Activated naive CD4-positive, alpha-beta T cell (primary cell): ENCODE measurements at places on chromosomes 4 and X.

DNA sequence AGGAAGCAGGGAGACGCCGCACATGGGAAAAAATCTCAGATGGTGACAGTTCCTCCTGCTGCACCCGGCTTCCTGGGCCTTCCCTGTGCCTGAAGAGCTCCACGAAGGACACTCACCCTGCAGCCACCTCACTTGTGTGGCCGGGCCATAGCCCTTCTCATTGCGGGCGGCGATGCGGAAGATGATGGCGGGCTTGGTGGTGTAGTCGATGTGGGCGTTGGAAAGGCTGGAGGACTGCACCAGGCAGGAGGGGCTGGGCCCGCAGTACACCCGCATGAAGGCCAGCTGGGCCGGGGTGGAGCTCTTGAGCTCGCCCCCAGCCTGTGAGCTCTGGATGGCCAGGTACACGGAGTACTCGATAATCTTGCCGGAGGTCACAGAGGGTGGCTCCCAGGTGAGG is 5.7 kb upstream of the RENBP start:
- DNase-seq, result no peak

GRCh38 chr4:114077610-114078009 is 98.2 kb upstream of the ARSJ start:
- DNase-seq, result no peak

DNA sequence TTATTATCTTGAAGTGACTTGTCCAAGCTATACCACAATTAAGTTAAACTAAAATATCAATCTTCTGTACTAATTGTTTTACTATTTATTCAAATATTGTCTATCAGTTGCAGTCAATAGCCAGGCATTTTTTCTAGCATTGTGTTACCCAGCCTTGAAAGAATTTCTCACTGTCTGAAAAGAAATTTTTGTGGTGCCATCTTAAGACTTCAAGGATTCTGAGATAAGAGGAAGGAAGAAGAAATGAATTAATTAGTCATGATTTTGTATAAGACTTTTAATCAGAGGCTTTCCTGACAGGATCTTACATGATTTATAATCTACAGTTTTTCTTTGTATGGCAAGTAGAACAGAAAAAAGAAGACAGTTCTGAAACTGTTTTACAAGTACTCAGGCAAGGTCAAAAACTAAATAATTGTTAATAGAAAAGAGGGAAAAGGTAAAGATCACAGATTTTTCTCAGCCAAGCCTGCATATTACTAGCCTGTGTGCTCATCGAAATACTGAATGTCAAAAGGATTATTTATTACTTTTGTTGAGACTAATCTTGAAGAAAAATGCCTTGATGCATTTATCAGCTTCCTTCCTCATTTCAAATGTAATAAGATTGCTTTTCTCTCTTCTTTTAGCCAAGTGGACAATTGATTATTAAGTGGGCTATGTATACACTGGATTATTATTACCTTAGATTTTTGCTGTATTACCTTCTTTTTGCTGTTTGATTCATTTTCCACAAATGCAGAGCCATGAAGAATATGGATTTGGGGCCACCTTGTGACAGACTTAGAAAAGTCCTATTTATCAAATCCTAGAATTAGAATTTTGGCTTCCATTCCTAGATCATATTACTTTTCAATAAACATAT is 53.8 kb downstream of the CXCL1 start:
- no peak for DNase-seq

DNA sequence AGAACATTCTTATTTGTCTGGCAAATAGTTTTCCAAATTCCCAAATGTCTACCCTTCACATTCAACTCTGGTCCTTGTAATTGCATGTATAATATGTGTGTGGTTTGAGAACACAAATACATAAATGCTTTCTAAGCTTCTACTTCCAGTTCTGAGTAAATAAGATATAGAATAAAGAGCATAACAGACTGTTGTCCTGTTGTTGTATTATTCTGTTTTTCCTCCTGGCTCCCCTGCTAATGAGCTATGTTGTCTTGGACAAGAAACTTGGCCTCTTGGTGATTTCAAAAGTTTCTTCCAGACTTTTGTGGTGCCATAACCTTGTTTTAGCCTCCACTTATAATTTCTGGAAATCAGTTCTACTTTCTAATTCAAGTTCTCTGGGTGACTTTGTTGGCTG is 75.3 kb upstream of the USP38 start:
- DNase-seq, result no peak

DNA sequence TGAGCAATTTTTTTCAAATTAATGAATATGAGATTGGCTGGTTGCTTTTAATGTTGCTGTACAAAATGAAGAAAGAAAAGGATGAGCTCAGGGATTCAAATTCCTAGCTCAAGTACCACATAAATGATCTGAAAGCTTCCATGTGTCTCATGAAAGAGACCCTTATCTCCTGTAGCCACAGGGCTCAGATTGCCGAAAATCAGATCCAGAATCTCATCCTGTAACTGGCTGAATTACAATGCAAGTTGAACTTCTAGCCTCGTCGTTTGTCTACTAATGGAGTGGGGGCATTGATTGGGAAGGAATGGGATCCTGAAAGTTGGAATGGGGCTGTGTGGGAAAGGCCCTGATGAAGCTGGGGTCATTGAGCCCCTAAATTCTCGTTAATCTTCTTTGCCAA is 143.4 kb upstream of the ATP6AP2 start:
- DNase-seq, result no peak

- DNase-seq, result no peak
These were observed 6.7 kb upstream of the SPON2 start for GRCh38 chr4:1179089-1179441.

GRCh38 chrX:20189171-20189570 is 47.5 kb upstream of the EIF1AX start:
- DNase-seq, result no peak

DNA sequence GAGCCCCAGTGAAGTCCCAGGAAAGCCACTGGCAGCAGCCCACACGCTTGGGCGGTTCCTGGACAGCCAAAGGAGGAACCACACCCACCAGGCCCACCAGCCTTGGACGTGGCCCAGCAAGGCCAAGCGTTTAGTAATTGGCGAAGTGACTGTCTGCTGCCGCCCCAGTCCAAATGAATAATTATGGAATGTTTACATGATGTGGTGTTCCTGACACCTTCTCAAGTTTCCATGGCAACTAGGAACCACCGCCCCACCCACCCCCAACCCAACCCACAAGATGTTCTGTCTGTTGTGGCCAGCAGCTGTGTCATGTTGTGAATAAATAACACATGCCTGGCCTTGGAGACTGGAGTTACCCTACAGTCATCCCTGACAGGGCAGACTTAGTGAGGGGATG is 22.3 kb downstream of the APLN start:
- no peak for DNase-seq

GRCh38 chr4:128924951-128925350 is 115.5 kb downstream of the JADE1 start:
- no peak for DNase-seq

- DNase-seq, result no peak
These were observed 543.3 kb downstream of the GRID2 start for GRCh38 chr4:92847026-92847425.

DNA sequence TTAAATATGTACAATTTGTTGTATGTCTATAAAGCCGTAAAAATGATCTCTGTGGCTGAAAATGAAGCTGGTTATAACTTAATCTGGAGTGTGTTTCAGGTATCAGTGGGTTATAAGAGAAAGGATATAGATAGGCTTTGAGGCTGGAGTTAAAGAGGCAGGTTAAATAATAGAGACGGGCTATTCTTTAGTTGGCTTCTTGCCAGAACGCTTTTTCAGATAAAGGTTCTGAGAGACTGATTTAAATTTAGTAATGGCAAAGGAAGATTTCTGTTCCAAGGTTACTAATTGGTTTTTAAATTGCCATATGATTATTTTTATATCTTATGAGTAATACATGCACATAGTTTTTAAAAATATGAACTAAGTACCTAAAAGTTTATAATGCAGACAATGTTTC is 117.4 kb downstream of the AWAT2 start:
- no peak for DNase-seq

GRCh38 chr4:105544520-105545286 is 7.7 kb upstream of the ARHGEF38 start:
- DNase-seq, result no peak

- no peak for DNase-seq
These were observed 92.6 kb downstream of the NSUN7 start for GRCh38 chr4:40842318-40842717.

DNA sequence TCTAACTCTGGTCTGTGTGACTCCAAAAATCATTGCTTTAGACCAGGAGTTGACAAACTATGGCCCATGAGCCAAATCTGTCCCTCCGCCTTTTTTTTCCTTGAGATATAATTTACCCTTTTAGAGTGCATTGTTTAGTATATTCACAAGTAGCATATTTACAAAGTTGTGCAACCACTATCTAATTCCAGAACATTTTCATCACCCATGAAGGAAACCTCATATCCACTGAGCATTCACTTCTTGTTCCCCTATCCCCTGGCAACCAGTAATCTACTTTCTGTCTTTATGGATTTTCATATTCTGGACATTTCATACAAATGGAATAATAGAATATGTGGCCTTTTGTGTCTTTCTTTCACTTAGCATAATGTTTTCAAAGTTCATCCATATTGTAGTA is 67.4 kb upstream of the CITED1 start:
- DNase-seq, result no peak

GRCh38 chr4:6257247-6258025 is 12.2 kb upstream of the WFS1 start:
- no peak for DNase-seq

GRCh38 chr4:99029852-99030251 is 34.3 kb downstream of the METAP1 start:
- DNase-seq, result no peak

GRCh38 chrX:150837845-150838244 is 60.6 kb downstream of the CD99L2 start:
- no peak for DNase-seq

- no peak for DNase-seq
These were observed 229.7 kb downstream of the EVC2 start for GRCh38 chr4:5478697-5479096.

DNA sequence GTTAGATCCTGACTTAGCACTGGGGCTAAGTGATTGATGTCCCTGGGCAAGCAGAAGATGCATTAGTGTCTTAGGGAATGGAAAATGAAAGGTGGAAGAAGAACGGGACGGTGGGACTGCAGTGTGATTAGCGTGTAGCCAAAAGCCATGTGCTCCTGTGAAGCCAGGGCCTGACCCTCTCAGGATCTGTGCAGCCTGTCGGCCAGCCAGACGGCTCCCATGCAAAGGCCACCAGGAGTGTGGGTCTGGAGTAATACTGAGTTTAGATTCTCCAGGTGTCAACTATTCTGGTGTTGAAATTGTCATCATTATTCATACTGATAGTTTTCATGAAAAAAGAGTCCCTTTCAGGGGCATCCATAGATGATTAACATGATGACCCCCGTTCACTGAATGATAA is 32.0 kb downstream of the REELD1 start:
- DNase-seq, result no peak

DNA sequence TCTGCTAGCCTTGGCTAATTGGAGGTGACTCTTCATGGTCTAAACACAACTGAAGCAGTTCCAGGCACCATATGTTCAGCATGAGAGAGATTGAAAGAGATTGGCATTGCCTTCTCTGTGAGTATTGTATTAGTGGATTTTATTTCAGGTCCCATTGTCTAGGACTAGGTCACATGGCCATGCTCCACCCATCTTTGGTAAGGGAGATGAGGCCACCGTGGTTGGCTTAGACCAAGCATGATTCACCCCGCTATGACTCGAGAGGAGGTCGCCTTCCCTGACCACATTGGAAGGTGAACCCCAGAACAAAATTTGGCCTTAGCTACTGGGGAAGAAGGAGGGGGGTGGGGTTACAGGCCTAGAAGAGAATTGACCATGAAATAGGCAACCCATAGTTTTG is 109.9 kb upstream of the BCOR start:
- DNase-seq, result no peak

DNA sequence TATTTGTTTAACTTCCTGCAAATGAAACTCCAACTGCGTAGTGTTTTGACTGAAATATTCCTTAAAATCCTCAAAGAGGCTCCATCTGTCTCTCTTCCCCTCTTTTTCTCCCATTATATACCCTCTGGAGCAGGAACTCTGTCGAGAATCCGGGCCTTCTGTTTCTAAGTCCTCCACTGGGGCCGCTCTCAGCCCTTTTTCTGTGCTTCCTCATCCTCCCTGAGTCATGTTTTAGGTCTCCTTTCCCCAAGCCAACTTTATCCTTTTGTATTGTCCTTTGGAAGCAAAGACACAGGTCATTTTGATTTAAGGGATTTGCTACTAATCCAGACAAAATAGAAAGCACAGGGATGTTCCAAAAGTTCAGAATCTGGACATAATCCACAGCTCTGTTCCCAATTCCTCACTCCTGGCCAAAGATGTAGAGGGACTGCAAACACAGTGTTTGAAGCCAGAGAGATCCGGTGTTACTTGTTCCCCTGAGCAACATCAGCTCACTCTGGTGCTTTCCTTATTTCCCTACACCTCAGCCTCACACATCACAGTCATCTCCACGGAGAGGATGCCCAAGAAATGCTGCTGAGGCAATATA is 131.0 kb upstream of the KLF3 start:
- no peak for DNase-seq
